Nucleus accumbens (tissue), 56 donors: ENCODE measurements at places on chromosomes 7 and 10.

GRCh38 chr10:77405771-77406241, 231.8 kb downstream of the KCNMA1 start:
- peak; percentile 11 for DNase-seq

GRCh38 chr7:40799-41750, 151.3 kb upstream of the FAM20C start:
- DNase-seq, result no peak

DNA sequence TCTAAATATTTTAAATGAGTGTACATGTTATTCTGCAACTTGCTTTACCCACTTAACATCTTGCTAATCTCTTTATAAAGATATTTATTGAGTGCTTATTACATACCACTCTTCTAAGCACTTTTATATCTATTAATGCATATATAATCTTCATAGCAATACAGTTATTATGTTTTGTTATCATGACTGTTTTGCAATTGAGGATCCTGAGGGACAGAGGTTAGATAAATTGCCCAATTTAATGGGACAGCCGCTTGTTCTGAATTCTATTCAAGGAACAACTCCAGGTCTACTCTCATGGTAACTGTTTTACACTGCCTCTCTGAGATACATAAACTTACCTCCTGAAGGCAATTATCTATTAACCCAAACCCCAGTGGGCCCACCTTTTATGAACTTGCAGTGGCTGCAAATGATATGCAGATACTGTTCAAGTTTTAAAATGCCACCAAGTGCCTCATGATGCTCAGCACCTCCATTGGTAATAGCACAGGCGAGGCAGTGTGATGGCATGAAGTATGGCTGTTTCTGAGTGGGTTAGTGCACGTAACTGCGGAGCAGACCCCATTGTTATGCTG, 60.5 kb downstream of the PON1 start:
- no peak for DNase-seq

DNA sequence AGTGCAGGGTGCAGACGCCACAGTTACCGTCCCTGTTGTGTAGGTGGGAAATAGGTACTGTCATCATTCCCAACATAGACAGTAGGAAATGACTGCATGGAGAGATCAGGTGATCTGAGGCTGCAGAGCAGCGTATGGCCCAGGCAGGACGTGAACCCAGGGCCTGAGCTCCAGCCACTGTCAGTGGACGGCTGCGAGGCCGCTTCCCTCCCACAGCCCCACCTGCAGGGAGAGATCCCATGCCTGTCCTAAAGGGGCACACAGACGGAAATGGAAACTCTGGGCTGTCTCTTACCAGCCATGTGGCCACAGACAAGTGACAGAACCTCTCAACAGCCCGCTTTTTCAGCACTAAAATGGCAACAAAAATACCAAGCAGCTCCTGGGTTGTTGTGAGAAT, 44.5 kb upstream of the MNX1 start:
- DNase-seq, result no peak

DNA sequence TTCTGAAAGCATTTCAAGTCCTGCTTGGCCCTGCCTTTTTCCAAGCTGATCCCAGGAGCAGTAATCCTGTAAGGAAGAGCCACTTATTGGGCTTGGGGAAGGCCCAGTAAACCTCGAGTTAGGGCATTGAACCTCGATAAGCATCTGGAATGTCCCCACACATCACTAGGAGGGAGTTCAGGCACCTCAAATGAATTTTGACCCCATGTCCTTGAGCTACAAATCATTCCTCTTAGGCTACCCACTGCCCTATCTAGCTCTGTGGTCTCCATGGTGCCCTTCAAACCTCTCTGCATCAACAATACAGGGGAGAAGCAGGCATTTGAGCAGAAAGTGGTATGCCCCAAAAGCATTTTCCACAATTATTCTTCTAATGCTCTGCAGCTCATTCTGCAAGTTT, 33.7 kb downstream of the ZNF503 start:
- DNase-seq, result no peak

DNA sequence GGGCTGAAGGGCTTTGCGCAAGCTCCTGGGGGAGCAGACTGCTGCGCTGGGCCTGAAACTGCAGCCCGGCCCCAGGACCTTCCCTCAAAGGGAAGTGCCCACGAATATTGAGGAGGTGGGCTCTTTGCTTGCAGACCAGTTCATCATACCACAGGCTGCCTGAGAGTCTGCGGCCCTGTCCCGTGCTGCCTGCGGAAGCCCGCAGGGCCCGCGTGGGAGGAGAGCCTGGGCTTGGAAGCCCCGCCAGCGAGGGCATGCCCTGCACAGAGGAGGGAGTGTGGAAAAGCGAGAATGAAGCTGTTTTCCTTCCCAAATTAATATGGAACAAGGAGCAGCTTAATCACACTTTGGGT, 83.6 kb upstream of the MKI67 start:
- DNase-seq, result no peak
